B cell (primary cell): ENCODE measurements at places on chromosomes 11 and 22. TPM values are rescaled to one million over a fixed set of nuclear protein-coding genes. Genes with fewer than 3 reads are reported as not detected.

Gene ABCC8
- polyA plus RNA-seq = 0.03 and 0.22 TPM in 2 replicates

Gene ROBO4
- not detected in 2 replicates for polyA plus RNA-seq

Gene SLC22A12
- polyA plus RNA-seq = not detected in 2 replicates

Gene RASSF10
- polyA plus RNA-seq = not detected in 2 replicates

Gene OR2AG2
- not detected in 2 replicates for polyA plus RNA-seq

Gene PLAAT5
- polyA plus RNA-seq = not detected in 2 replicates

Gene PATE4
- polyA plus RNA-seq = not detected in 2 replicates

Gene MUC2
- polyA plus RNA-seq = not detected in 2 replicates

Gene OTOG
- not detected in 2 replicates for polyA plus RNA-seq

Gene CARNS1
- 41.1 and 52.1 TPM in 2 replicates for polyA plus RNA-seq

Gene PKDREJ
- polyA plus RNA-seq = not detected in 2 replicates

Gene C11orf16
- not detected in 2 replicates for polyA plus RNA-seq

Gene TRIM49
- polyA plus RNA-seq = not detected in 2 replicates

Gene SLC6A5
- not detected in 2 replicates for polyA plus RNA-seq

Gene CCDC116
- polyA plus RNA-seq = 0.29 and 0.55 TPM in 2 replicates
